Inflammatory macrophage treated with lipopolysaccharide for 4 hours (primary cell): ENCODE measurements at places on chromosomes 7 and 10.

GRCh38 chr10:30687698-30688213, 58.2 kb upstream of the LYZL2 start:
- peak; percentile 67 for DNase-seq

GRCh38 chr10:117075064-117075463, 63.0 kb downstream of the VAX1 start:
- DNase-seq, result peak; percentile 27

DNA sequence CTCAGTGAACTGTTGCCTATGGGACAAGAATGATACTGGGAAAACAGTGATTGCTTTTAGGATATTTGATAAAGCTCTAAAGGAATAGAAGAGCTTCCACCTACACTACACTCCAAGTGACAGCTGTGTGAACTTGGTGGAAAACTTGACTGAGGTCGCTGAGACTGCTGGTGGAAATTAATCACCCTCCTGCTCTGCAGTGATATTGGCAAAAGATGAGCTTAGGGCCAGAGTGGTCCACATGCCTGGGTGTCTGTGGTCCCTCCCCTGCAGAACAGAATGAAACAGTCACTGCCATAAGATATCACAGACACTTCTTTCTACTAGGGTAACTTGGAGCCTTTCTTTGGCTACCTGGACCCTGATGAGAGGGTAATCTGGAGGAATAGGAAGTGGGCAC, 382.1 kb upstream of the GALNT17 start:
- no peak for DNase-seq

- no peak for DNase-seq
These were observed 27.2 kb downstream of the PITRM1 start for GRCh38 chr10:3145366-3145765.

DNA sequence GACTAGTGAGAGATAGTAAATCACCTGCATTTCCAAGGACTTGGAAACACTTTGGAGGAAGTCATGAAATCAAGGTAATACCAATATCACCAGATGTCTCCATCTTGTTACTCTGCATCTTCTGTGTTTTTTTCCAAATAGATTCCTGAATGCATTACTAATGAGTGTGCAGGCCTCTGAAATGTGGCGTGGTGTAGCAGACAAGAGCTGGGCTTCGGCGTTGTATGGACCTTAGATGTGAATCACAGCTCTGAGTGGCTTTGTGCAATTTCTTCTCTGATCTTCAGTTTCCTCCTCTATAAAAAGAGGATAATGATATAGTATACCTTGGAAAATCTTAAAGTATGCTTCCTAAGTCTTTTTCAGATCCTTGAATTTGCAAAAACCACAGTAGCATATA, 9.6 kb upstream of the MYPN start:
- DNase-seq, result no peak

DNA sequence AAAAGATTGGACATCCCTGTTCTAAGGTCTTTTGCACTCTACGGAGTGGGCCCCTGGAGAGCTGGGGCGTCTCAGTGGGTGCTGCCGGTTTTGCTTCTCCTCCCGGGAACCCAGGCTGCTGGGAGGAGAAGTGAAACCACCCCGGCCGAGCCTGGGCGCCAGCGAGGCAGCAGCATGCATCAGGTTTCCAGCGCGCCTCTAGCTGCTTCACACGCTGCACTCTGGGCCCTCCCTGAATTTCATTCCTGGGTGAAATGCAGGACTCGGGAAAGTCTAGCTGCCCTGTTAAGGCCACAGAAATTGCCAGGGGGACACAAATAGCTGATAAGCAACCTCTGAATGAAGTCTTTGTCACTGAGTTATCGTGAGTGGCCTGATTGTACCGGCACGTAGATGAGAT, 127.4 kb downstream of the TRRAP start:
- peak; percentile 37 for DNase-seq

- no peak for DNase-seq
These were observed 4.5 kb upstream of the LRMDA start for GRCh38 chr10:75426880-75427279.

- peak; percentile 47 for DNase-seq
These were observed 509 bp downstream of the AHR start for GRCh38 chr7:17298840-17299482.

DNA sequence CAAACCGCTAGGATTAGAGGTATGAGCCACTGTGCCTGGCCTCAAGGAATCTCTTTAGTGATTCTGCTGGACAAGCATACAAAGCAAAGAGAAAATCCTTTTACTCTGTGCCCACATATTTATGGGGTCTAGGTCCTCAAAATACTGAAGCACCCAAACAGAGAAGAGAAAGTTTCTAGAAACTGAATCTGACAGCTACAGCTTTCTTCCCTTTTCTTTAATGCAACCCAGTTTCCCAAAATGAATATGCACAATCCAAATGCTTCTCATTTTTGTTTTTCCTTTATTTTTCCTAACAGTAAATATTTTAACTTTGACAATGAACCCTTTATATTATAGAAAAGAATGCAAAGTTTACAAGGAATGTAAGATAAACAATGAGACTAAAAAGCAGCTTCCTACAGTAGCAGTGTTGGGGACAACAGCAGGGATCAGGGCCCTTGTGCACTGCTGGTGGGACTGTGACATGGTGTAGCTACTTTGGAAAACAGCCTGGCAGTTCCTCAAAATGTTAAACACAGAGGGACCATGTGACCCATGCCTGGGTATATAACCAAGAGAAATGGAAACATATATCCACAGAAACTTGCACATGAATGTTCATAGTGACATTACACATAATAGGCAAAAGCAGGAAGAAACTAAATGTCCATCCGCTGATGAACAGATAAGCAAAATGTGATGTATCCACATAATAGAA, 325.2 kb downstream of the PRPF18 start:
- DNase-seq, result peak; percentile 50
